ENCODE measurements at places on chromosomes 1 and 21.

DNA sequence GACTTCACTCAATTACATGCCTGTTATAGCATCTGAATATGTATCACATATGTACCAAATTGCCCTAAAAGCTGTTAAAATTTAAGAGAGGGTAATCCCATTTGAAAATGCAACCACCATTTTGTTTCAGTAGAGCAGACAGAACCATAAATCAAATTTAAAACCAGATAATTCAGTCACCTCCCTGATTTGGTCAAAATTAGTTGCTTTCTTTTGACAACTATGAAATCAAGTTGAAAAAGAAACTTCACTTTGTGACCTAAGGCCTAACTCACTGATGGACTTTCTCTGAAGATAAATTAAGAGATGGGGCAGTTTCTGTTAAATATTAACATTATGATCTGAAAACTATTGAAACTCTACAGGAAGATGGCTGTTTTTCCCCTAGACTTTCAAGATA is 6.7 kb downstream of the GORAB start:
- no peak for DNase-seq

GRCh38 chr1:14887764-14888350 is 265.7 kb upstream of the TMEM51 start:
- DNase-seq, result no peak

GRCh38 chr1:70090141-70090540 is 115.2 kb downstream of the LRRC40 start:
- peak; percentile 55 for DNase-seq

GRCh38 chr1:86259390-86259789 is 102.8 kb upstream of the COL24A1 start:
- DNase-seq, result peak; percentile 63

DNA sequence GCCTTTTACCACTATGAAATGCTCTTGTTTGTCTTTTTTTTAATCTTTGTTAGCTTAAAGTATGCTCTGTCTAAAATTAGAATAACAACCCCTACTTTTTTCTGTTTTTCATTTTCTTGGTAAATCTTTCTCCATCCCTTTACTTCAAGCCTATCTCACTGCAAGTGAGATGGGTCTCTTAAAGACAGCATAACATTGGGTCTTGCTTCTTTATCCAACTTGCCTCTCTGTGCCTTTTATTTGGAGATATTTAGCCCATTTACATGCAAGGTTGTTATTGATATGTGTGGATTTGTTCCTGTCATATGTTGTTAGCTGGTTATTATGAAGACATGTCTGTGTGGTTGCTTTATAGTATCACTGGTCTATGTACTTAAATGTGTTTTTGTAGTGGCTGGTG is 41.3 kb upstream of the SSX2IP start:
- DNase-seq, result no peak

- peak; percentile 21 for DNase-seq
Observed at GRCh38 chr1:11594222-11594621, 60.0 kb downstream of the FBXO2 start.

- peak; percentile 97 for DNase-seq
Observed at GRCh38 chr1:84365225-84366221, 32.8 kb upstream of the DNASE2B start.

GRCh38 chr1:223223091-223223995 is 80.3 kb upstream of the TLR5 start:
- no peak for DNase-seq

GRCh38 chr1:48236716-48237470 is 14.4 kb downstream of the SLC5A9 start:
- peak; percentile 14 for DNase-seq

GRCh38 chr1:201634261-201634660 is 95.3 kb downstream of the NAV1 start:
- DNase-seq, result no peak

DNA sequence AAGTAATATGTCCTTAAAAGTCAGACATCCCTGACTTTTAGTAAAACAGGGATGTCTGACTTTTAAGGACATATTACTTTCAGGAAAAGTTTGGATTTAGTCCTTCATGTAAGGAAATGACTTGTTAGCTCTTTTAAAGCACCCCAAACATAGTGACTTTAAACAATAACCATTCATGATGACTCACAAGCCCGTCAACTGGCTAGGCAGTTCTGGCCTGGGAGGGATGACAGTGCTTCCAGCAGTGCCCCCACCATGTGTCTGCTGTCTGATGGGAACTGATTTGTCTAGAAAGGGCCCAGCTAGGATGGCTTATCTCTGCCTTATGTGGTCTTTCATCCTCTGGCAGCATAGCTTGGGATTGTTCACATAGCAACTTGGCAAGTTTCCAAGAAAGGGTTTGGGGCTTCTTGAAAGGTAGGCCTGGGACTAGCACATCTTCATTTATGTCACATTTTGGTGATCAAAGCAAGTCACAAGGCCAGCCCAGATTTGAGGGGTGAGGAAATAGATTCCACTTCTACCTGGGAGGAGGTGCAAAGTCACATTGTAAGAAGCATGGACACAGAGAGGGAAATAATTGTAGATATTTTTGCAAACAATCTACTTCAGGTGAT is 143.5 kb downstream of the C1orf94 start:
- DNase-seq, result peak; percentile 68

- DNase-seq, result no peak
Observed at GRCh38 chr1:159935719-159936272, 9.6 kb downstream of the IGSF9 start.

DNA sequence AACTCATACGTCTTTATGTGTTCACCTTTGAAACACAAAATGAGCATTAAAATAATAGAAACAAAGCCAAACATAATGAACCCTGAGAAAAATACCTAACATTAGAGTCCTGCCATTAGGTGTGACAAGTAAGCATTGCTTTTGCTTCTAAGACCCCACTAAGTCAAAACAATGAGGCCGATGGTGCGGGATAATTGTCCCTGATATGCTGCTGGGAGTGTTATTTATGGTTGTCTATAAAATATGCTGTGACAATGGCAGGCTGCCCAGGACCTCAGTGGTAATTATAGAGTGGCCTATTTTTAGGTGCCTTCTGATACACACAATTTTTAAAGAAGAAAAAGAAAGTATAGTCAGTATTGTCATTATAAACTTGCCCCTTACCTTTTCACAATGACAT is 1423.1 kb downstream of the AMY1C start:
- DNase-seq, result no peak

DNA sequence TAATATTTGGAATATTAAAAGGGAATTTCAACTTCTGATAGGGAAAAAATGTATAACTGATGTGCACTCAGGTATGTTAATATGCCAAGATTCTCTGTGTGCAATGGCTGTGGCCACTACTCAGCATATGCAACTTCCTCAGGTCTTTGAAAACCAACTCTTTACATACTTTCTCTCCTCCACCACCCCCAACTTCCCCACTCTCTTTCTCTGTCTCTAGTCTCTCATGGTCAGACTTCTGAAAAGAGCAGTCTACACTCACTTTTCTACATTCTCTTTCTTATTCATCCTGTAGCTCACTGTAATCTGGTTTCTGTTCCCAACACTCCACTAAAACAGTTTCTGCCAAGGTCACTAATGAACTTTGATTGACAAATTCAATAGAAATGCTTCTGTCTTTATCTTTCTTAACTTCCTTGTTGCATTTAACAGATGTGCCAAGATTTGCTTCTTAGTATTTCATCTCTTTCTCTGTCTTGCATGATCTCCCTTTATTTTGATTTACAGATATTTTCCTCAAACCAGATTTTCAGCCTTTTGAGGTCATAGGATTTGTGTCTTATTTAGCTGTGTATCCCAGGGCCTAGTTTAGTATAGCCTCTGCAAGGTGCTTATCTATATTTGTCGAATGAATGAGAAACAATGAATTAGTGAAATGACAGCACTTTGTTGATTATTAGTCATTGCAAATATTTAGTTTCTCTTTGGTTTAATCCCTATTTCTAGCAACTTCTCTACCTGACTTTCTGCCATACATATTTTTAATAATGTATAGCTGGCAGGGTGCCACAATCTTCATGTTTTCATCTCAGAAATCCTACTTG is 168.9 kb downstream of the LMO4 start:
- no peak for DNase-seq

GRCh38 chr21:42581993-42582786 is 68.5 kb downstream of the SLC37A1 start:
- DNase-seq, result no peak

DNA sequence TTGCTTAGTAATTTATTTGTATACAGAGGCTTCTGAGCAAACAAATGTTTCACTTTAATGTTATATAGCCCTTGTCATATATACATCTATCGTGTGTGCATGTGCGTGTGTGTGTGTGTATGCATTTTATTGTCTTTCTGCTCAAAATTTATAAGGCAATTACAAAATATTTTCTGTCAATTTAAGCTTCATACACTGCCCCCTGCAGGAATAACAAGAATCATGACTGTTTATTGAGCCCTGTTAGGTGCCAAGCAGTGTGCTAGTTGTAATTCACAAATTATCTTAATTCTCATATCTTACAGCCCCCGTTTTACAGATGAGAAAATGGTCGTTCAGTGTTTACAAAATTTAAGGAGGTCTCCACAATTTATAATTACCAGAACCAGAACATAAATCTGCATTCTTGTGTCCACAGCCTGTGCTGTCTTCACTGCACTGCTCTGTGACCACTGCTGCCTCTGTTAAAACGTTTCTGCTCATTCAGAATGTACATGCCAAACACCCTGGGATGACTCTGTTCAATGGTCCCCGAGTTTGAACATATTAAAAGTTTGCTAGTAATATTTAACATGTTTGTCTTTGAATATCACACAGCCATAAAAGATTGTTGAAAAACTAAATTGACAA is 181.3 kb downstream of the ATP6V1G3 start:
- DNase-seq, result no peak

GRCh38 chr1:40944326-40944725 is 35.2 kb upstream of the CTPS1 start:
- peak; percentile 31 for DNase-seq

DNA sequence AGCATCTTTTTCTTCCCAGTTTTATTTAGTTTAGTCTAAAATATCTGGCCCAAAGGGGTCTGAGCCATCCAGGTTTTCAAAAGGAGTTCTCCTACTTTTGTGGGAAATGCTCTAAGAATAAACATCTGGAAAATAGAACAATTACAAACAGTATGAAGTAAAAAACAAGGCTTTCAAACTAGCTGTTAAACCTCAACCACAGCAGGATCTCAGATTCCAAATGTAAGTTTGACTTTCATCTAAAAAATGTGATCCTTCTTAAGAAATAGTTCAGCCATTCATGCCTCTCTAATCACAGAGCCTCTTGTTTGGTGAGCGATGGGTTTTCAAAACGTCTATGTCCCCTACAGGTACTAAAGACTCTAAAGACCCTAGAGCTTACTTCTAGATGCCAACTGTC is 413.5 kb downstream of the DUSP10 start:
- no peak for DNase-seq

DNA sequence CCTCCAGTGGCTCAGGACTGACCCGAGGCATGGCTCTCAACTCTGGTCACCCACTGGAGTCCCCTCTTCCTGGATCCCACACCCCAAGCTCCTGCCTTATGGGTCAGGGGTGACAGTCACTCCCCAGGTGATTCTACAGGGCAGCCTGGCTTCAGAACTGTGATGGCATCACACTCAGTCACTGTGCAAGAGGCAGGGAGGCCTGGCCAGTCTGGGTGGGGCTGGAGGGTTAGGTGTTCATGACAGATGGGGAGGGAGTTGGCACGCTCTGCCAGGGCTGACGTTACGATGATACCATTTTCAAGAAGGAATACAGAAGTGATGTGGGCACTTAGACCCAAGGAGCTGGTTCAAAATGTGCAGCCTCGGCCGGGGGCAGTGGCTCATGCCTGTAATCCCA is 25.2 kb upstream of the ABCG1 start:
- DNase-seq, result no peak

- DNase-seq, result no peak
Observed at GRCh38 chr1:96583903-96584302, 137.7 kb upstream of the PTBP2 start.

- DNase-seq, result no peak
Observed at GRCh38 chr1:32051706-32052105, 21.0 kb upstream of the TMEM39B start.

Measured in fibroblast of skin of right quadriceps (primary cell).